Upper lobe of left lung (tissue), 6 donors: ENCODE measurements at places on chromosomes 11 and 22. TPM values are rescaled to one million over a fixed set of nuclear protein-coding genes. Genes with fewer than 3 reads are reported as not detected.

- peak overlapping the region; percentile 85 for H3K27ac ChIP-seq
- no peaks in the 10 kb centered on the region for H3K36me3 ChIP-seq
- H3K4me3 ChIP-seq = no peak overlapping the region
- no peak for DNase-seq
These were observed 13.2 kb downstream of the RAC2 start for GRCh38 chr22:37230673-37231405.

- H3K4me3 ChIP-seq = no peak overlapping the region
- DNase-seq = peak; percentile 84
- no peaks in the 10 kb centered on the region for H3K27me3 ChIP-seq
- peaks cover 86% of the 10 kb centered on the region for H3K36me3 ChIP-seq
- H3K4me1 ChIP-seq = peaks cover 11% of the 10 kb centered on the region
These were observed 1.6 kb downstream of the PTPRCAP start for GRCh38 chr11:67435727-67436458.

GRCh38 chr11:94767291-94767690, 865 bp upstream of the AMOTL1 start:
- no peaks in the 10 kb centered on the region for H3K36me3 ChIP-seq
- peak; percentile 22 for DNase-seq
- peaks cover 46% of the 10 kb centered on the region for H3K4me1 ChIP-seq
- no peaks in the 10 kb centered on the region for H3K27me3 ChIP-seq
- H3K27ac ChIP-seq = peak overlapping the region; percentile 99
- peak overlapping the region; percentile 75 for H3K4me3 ChIP-seq

GRCh38 chr11:30605036-30605605, 19.0 kb upstream of the MPPED2 start:
- no peaks in the 10 kb centered on the region for H3K4me1 ChIP-seq
- H3K27me3 ChIP-seq = no peaks in the 10 kb centered on the region
- H3K4me3 ChIP-seq = no peak overlapping the region
- no peaks in the 10 kb centered on the region for H3K36me3 ChIP-seq
- no peak for DNase-seq

DNA sequence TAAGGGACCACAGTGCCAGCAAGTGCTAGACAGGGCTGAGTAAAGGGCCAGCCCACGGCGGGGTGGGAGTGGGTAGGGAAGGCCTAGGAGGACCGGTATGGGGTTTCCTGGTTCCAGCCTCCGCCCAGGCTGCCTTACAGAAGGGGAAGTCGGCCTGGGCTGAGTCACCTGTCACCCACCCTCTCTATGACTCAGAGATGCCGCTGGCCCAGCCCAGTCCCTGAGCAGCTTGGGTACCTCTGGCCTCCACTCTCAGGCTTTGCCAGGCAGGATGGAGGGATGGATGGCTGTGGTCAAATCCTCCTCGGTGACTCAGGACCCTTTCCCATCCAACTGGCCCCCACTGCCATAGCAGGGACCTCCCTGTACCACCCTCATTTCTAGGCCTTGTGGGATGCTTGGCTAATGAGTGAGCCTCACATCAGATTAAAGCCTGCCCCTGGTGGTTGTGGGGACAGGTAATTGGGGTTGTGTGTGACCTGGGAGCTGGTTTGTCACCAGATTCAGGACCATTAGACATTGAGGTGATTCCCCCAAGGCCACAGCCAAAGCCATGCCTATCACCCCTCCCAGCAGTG, 13.9 kb downstream of the SLC35E4 start:
- H3K27me3 ChIP-seq = no peaks in the 10 kb centered on the region
- peaks cover 7% of the 10 kb centered on the region for H3K4me1 ChIP-seq
- DNase-seq = no peak
- peaks cover 5% of the 10 kb centered on the region for H3K36me3 ChIP-seq

DNA sequence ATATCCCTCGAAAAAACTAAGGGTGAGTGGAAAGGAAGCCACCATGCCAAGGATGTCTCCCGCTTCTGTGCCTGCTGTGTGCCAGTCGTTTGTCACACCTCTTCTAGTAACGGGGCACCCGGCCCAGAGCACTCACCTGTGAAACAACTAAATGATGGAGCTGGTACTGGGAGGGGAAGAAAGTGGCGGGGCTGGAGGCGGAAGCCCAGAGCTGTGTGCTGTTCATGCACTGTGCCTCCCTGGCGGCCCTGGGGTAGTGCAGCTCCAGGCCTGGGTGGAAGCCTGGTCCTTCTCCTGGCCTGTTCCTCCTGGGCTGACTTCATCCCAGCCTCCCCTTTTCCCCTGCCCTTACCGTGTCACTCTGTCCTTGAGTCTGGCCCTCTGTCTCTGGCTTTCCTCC, 130.2 kb downstream of the CEP164 start:
- no peak overlapping the region for H3K27ac ChIP-seq
- H3K4me1 ChIP-seq = no peaks in the 10 kb centered on the region
- H3K36me3 ChIP-seq = no peaks in the 10 kb centered on the region
- H3K4me3 ChIP-seq = no peak overlapping the region
- DNase-seq = no peak

The EMID1 gene
- 8.0 TPM for total RNA-seq

DNA sequence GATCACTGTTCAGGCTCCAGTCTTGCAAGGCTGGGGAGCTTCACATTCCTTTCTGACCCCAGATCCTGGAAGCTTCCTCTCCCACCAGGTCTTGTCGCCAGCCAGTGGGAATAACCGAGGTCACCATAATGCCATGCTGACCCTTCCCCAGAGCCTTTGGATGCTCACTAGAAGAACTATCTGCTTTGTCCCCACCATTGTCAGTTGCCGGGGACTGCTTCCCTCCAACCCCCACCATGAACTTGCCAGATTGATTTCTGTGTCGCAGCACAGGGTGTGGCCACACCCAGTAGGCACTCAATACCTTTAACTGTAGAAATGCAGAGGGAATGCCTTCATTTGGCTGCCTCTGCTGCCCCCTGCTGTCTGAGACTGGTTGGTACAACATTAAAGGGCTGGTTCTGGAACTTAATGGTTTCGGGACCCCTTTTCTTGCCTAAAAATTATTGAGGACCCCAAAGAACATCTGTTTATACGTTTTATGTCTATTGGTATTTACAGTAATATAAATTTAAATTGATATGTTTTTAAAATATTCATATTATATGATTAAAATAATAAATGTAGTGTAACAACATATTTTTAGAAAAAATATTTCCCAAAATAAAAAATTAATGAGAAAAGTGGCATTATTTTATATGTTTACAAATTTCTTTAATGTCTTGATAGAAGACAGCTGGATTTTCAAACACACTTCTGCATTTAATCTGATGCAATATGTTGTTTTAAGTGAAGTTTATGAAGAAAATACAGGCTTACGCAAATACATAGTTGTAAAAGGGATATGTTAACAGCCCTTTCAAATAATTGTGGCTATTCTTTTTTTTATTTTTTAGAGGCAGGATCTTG, 6.7 kb upstream of the GDPD5 start:
- peaks cover 25% of the 10 kb centered on the region for H3K4me1 ChIP-seq
- H3K27ac ChIP-seq = no peak overlapping the region
- H3K36me3 ChIP-seq = no peaks in the 10 kb centered on the region
- no peak overlapping the region for H3K4me3 ChIP-seq

DNA sequence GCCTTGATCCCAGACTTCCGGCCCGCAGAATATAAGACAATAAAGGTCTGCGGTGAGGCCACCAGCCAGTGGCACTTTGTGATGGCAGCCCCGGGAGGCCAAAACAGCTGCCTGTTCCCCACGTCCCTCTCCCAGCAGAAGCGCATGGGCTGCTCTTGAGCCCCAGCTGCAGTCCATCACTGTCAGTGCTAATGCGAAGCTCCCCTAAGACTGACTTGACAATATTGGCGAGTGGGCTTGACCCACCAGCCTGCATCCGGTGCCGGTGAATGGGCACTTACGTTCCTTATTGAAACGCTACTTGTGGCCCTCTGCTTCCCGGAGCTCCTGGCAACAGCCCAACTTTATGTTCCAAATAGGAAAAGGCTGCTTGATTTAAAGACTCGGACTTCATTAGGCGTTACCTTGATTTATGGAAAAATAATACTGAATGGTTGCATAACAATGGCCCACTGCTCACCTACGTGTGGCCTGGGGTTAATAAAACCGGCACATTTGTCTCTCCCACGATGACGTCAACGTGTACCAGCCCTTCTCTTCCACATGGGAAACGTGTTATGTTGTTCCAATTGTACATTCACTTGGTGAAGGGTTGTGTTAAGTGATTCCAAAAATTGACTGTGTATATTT, 93.4 kb upstream of the SEPTIN5 start:
- H3K4me3 ChIP-seq = no peak overlapping the region
- peak overlapping the region; percentile 81 for H3K27ac ChIP-seq
- H3K4me1 ChIP-seq = peaks cover 21% of the 10 kb centered on the region

DNA sequence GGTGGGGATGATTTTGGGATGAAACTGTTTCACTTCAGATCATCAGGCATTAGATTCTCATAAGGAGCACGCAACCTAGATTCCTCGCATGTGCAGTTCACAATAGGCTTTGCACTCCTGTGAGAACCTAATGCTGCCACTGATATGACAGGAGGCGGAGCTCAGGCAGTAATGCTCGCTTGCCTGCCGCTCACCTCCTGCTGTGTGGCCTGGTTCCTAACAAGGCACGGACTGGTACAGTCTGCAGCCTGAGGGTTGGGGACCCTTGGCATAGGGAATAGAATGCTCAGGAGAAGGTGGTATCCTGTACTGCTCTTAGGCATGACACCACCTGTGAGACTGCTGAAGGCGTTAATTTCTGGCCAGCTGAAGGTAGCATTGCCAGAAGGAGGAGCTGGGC, 47.0 kb downstream of the STIM1 start:
- no peak for DNase-seq
- H3K27ac ChIP-seq = no peak overlapping the region
- peaks cover 38% of the 10 kb centered on the region for H3K4me1 ChIP-seq
- no peaks in the 10 kb centered on the region for H3K36me3 ChIP-seq

The ISX gene
- total RNA-seq = not detected

The UBE2L3 gene
- total RNA-seq = 38.8 TPM

DNA sequence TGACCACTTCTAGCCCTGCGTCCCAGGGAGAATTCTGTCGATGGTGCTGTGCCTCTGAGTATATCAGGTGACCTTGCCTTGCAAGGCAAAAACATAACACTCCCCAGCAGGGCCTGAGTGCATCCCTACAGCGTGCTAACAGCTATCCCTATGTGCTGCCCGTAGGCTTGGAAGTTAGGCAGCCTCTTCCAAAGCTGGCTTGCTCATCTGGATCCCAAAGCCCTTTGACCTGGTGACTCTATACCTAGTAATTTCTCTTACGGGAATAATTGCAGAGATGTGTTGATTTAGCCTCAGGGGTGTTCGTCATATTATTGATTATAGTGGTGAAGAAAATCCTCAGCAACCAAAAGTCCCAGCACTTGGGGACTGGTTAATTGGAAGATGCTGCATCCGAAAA, 32.6 kb upstream of the CRYBB3 start:
- H3K4me3 ChIP-seq = no peak overlapping the region
- no peak for DNase-seq
- H3K4me1 ChIP-seq = peaks cover 13% of the 10 kb centered on the region
- H3K27me3 ChIP-seq = no peaks in the 10 kb centered on the region
- H3K36me3 ChIP-seq = peaks cover 5% of the 10 kb centered on the region
- no peak overlapping the region for H3K27ac ChIP-seq

DNA sequence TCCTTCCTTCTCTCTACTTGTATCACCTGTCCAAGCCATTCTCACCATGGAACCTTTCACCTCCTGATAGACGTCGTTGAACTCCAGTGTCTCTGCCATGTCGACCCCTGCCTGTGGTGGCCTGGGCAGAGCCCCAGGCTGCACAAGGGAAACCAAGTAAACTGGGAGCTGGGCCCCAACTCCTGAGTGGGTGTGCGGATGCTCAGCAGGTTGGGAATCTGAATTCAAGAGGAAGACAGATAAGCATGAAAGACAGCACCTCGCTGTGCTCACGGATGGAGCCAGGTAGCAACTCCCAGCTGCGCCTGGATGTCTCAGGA, 709 bp downstream of the SSRP1 start:
- H3K27me3 ChIP-seq = no peaks in the 10 kb centered on the region
- peaks cover 19% of the 10 kb centered on the region for H3K4me1 ChIP-seq
- peak overlapping the region; percentile 93 for H3K27ac ChIP-seq
- peak overlapping the region; percentile 93 for H3K4me3 ChIP-seq
